CD4-positive, alpha-beta T cell (primary cell): ENCODE measurements at places on chromosomes 4 and X.

- no peak for DNase-seq
Observed at GRCh38 chr4:8010618-8011017, 71.0 kb upstream of the AFAP1 start.

GRCh38 chr4:176274441-176274840 lies 5.4 kb upstream of the ASB5 start:
- no peak for DNase-seq

DNA sequence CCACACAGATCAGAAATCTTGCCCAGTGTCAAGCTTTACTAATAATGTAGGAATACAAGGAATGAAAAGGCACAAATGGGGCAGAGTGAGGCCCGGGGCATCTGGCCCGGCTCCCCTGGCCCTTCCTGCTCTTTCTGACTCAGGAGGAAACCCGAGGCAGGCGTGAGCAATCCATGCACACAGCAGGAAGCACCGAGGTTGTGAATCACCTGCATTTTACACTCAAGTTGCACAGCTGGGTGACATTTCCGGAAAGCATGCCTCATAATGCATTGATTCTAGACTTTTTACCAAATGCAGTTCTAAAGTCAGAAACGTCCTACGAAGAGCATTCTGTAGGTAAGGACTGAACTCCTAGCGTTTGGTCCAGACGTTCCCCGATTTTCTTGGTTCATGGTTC lies 38.9 kb downstream of the PRIMPOL start:
- no peak for DNase-seq

GRCh38 chrX:23844502-23845138 lies 61.6 kb downstream of the SAT1 start:
- no peak for DNase-seq

DNA sequence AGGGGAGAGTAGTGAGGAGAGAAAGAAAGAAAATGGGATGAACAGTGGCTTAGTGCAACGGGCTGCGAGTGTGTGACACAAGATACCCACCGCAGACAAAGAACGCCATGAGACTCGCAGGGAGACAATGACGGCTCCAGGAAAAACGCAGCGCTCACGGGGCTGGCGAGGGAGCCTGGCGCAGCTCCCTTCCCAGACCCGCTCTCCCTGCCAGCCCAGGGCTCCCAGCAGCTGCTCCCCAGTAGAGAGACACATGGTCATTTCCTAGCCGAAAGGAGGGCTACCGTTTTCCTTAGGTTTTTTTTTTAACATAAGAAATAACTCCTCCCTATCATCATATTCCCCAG lies 149.5 kb downstream of the MAML3 start:
- DNase-seq, result no peak

DNA sequence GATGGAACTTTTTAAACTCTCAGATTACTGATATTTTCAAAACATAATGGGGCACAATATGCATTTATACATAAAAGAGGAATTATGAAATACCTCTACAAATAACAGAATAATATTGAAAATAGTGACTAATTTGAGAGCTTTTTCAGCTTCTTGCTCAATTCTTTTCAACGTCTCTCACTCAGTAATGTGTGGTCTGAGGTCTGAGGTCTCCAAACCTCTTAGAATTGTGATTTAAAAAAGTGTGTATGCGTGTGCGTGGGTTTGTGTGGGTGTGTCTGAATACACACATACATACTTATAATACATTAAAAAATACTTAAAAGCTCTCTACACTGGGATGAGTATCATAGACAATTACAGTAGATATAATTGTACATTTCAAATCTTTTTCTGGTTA lies 7.9 kb downstream of the NDNF start:
- no peak for DNase-seq
